GM04504 (cell line): ENCODE measurements at places on chromosomes 11 and 22.

DNA sequence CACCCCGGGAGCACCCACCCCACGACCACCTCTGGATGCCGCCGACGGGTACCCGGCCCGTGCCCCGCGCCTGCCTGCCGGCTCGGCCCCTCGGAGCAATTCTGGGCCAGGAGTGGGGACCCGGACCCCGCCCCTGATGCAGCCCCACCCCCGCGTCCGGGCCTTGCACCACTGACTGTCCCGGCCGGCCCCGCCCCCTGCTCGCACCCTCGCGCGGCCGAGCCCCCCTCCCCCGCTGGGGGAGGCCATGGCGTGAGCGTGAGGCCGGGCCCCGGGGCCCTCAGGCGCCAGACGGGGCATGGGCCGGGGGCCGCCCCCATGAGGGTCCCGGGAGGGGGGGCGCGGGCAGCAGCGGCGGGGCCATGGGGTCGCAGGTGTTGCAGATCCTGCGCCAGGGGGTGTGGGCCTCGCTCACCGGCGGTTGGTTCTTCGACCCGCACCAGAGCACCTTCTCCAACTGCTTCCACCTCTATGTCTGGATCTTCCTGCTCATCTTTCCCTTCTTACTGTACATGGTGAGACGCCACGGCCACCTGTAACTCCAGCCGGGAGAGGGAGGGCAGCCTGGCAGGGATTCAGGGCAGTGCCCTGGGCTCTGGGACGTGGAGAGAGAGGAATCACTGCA lies 486 bp downstream of the PCNX3 start:
- DNase-seq, result no peak

DNA sequence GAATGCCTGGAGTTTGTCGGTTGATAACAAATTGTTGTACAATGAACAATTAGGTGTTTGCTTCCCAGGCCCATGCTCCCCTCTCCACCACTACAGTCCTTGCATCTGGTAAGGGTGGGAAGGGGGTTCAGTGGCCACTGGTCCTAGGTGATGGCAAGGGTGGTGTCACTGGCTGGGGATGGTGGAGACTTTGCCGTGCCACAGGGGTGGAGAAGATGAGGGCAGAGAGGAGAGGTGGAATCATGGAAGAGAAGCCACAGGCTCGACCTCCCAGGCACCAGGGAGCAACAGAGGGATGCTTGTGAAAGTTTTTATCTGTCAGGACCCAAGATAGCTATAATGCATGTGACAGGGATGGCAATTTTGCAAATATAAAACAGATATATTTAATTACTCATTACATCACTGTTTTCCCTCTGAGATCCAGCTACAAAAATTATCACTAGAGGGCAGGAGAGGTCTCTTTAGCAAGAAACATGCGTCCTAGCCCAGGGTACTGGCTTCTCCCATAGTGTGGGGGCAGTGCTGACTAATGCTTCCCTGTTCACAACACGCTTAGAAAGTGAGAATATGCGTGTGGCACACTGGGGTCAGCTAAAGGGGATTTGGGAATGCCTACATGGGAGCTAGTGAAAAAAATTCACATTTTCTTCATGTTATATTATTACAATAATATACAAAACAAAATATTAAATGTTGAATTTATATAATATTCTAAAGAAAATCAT lies 49.0 kb upstream of the AMPD3 start:
- peak; percentile 68 for DNase-seq

DNA sequence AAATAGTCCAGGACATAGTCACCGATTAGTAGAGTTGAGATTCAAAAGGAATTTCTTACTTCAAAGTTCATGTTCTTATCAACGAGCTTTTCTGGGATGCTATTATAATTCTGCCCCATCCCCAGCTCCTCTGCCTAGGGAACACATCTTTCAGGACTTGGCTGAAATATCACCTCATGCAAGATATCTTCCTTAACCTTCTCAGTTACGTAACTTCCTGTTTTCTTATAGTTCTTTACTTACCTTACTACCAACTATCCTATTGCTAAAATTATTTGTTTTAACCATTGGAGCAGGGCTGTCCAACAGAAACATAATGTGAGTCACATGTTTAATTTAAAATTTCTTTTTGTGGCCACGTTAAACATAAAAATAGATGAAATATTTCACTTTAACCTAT lies 2.3 kb downstream of the NARS2 start:
- no peak for DNase-seq

DNA sequence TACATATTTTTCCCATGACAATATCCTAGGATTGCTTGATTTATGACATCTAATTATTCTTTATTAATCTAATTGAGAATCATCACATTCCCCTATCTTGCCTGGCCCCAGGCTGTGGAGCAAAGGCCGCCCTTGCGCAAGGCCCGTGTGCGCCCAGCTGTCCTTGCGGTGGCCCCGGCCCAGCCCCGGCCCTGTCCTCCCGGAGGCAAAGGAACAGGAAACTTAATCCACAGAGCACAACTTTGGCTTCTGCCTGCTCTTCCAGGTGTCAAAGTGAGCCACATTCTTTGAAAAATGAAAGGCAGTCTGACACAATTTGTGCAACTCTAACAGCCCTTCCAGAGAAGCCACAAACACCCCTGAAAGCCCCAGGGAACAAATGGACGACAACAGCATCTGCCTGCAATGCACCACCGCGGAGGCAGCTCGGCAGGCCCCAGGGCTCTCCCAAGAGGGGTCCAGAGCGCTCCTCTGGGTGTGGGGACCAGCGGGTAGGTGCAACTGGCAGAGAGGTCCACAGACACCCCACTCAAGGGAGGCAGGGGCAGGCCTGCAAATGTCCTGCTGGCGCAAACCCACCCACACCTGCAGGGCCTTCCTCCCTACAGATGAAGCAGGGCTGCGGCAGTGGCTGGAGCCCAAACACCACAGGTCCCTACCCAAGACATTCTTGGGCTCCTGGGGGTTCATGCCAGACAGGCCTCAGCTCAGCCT lies 30.3 kb downstream of the GNB1L start:
- DNase-seq, result no peak

GRCh38 chr11:13841393-13841792 lies 121.1 kb upstream of the SPON1 start:
- no peak for DNase-seq

GRCh38 chr11:97893612-97894011 lies 1127.1 kb upstream of the CNTN5 start:
- no peak for DNase-seq
